ENCODE measurements at places on chromosomes 3 and 15. TPM values are rescaled to one million over a fixed set of nuclear protein-coding genes. Genes with fewer than 3 reads are reported as not detected.

PLOD2 gene
- polyA plus RNA-seq = not detected

PLSCR5 gene
- not detected for polyA plus RNA-seq

BHLHE40 gene
- polyA plus RNA-seq = 11.1 TPM

NTRK3 gene
- not detected for polyA plus RNA-seq

ARL14 gene
- polyA plus RNA-seq = 1.4 TPM

GRIP2 gene
- polyA plus RNA-seq = not detected

OXTR gene
- 0.14 TPM for polyA plus RNA-seq

CCNB2 gene
- polyA plus RNA-seq = 0.79 TPM

MOBP gene
- not detected for polyA plus RNA-seq

CTXN2 gene
- not detected for polyA plus RNA-seq

RTP1 gene
- polyA plus RNA-seq = not detected

GPR160 gene
- 40.9 TPM for polyA plus RNA-seq

WNT7A gene
- polyA plus RNA-seq = 0.23 TPM

TJP1 gene
- not detected for polyA plus RNA-seq

SCN11A gene
- polyA plus RNA-seq = not detected

BNC1 gene
- polyA plus RNA-seq = not detected

HRG gene
- polyA plus RNA-seq = not detected

RPP14 gene
- polyA plus RNA-seq = 9.9 TPM

SLC2A2 gene
- polyA plus RNA-seq = not detected

SLC15A2 gene
- 2.0 TPM for polyA plus RNA-seq

IDH2 gene
- 106 TPM for polyA plus RNA-seq

SCG3 gene
- not detected for polyA plus RNA-seq

AQP9 gene
- not detected for polyA plus RNA-seq

DCBLD2 gene
- polyA plus RNA-seq = not detected

USP19 gene
- 23.5 TPM for polyA plus RNA-seq

ARPIN gene
- polyA plus RNA-seq = not detected

GOLGA8J gene
- not detected for polyA plus RNA-seq

PLCB2 gene
- polyA plus RNA-seq = 20.8 TPM

DAZL gene
- not detected for polyA plus RNA-seq

PLXNB1 gene
- polyA plus RNA-seq = not detected

TEX55 gene
- polyA plus RNA-seq = not detected

LDHAL6B gene
- not detected for polyA plus RNA-seq

RARRES1 gene
- 0.28 TPM for polyA plus RNA-seq

NRG4 gene
- not detected for polyA plus RNA-seq

ANKRD63 gene
- not detected for polyA plus RNA-seq

SEMA7A gene
- polyA plus RNA-seq = 5.0 TPM

IGF2BP2 gene
- polyA plus RNA-seq = not detected

CCDC191 gene
- 13.3 TPM for polyA plus RNA-seq

PATL2 gene
- 17.7 TPM for polyA plus RNA-seq

CD200R1 gene
- polyA plus RNA-seq = 8.5 TPM

PTPRG gene
- 1.9 TPM for polyA plus RNA-seq

CACNA1D gene
- not detected for polyA plus RNA-seq

EFCC1 gene
- not detected for polyA plus RNA-seq

PTX3 gene
- polyA plus RNA-seq = not detected

SERPINI2 gene
- polyA plus RNA-seq = not detected

GRK7 gene
- polyA plus RNA-seq = not detected

KLHL40 gene
- polyA plus RNA-seq = not detected

XCR1 gene
- polyA plus RNA-seq = not detected

UBE2E2 gene
- polyA plus RNA-seq = 59.8 TPM

IL17RD gene
- not detected for polyA plus RNA-seq

COPS2 gene
- 27.3 TPM for polyA plus RNA-seq

BFSP2 gene
- polyA plus RNA-seq = 2.8 TPM

TMC3 gene
- polyA plus RNA-seq = 0.04 TPM

GRAMD1C gene
- polyA plus RNA-seq = 11.8 TPM

ADAMTSL3 gene
- not detected for polyA plus RNA-seq

CPLX3 gene
- not detected for polyA plus RNA-seq

GOLGA6L7 gene
- polyA plus RNA-seq = not detected

PARP15 gene
- 16.6 TPM for polyA plus RNA-seq

Data from IgD-negative memory B cell (primary cell).